ENCODE measurements at places on chromosomes 1 and 21.

DNA sequence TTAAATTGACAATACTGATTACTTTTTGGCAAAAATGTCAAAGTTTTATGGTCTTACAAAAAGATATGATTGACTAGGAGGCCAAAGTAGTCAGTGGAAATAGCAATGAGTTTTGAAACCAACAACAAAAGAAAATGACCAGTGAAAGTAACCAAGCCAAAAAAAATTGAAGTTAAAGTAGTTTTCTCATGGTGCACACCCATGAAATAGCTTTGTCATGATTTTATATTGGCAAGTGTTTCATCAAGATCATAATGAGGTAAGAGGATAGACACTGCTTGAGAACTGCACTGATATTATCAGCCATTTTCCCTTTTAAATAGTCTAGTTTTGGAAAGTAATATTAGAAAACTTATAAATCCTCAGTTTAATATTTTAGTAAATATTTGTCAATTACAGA lies 206.2 kb upstream of the ADAMTS5 start:
- no peak for DNase-seq

GRCh38 chr1:109909561-109909960 lies 1.1 kb upstream of the CSF1 start:
- no peak for DNase-seq

DNA sequence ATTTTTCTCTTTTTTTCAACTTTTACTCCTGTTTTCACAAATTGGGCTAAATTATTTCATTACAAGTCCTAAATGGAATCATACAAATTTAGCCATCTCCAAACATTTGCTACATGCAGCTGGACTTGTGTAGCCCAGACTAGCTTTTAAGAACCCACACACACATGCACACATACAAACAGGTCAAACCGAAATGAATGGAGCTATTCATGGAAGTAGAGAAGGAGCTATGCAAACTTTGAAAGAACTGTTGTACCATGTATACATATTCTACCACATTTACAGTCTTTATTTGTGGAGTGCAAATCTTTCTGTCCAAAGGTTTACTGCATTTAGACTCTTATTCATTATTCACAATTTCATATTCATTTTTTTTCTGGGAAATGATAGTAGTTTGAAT lies 189.1 kb upstream of the RNPC3 start:
- no peak for DNase-seq

DNA sequence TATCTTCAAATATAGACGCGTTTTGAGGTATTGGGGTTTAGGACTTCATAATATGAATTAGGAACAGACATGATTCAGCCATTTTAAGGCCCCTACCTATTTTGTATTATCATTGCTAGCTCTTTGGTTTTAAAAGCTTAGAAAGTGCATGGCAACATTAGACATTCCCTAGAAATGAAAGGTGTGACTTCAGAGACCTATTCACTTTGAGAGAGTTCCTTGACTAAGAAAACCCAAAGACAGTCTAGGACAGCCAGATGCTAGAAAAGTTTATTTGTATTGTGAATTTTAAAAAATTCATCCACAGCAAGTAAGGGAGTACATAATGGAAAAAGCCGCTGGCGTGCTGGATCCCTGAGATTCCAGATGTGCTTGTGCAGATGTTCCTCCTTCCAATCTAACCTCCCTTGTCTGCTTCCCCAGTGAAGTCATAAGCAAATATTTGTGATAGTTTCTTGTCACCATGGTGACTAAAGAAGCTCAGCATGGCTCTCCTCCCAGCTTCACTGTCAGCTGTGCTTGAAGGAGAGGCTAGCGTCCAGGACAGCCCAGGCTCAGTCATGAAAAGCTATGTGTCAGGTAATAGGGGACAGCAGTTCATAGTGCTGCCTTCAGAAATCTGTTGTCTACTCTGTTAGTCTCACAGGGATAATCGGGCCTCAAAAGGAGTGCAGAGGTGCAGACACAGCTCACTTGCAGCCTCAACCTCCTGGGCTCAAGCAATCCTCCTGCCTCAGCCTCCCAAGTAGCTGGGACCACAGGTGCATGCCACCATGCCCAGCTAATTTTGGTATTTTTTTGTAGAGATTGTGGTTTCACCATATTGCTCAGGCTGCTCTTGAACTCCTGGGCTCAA lies 34.8 kb downstream of the KPNA6 start:
- DNase-seq = no peak

- DNase-seq = peak; percentile 43
Observed at GRCh38 chr1:199054694-199055093, 415.9 kb downstream of the PTPRC start.

- no peak for DNase-seq
Observed at GRCh38 chr1:185208626-185209180, 51.7 kb downstream of the SWT1 start.

DNA sequence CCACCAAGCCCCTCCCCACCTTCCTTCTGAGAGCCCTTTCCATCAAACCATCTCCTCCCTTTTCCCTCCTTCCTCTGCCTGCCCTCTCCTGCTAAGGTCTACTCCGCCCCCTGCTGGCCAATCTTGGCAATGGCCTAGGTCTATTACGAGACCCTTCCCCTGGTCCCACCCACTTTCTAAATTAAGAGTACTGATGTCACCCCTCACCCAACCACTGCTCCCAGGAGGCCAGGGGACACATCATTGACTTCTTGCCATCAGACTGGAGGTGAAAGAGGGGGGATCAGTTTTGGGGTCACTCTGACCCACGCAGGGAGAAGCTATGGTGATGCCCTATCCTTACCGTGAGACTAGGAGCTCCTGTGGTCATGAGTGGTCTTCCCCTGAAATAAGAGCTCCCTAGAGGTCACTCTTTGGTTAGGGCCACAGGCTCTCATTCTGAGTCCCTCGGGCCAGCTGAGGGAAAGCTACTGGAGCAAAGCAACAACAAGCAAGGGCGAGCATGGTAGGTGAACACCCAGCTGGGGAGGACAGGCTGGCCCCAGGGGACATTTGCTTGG lies 34.6 kb upstream of the S100A7 start:
- DNase-seq = no peak

- DNase-seq = no peak
Observed at GRCh38 chr21:26597981-26598380, 24.9 kb upstream of the CYYR1 start.

- no peak for DNase-seq
Observed at GRCh38 chr1:55402671-55403464, 187.7 kb upstream of the USP24 start.

DNA sequence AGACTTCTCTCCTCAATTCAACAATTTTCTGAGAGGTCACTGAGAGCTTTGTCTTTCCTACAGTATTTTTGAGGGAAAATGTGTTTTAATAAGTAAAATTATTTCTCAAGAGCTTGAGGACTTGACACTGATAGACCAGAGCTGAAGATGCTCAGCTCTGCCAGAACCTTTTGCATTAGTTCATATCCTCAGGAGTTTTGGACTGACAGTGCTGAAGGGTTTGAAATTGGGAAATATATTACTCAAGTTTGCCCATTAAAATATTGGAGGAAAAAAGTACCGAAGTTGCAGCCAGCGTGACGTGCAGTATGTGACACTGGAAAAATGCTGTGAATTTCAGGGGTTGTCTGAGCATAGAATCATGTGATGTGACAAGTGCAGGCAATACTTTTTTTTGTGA lies 346.6 kb upstream of the DPYD start:
- DNase-seq = no peak

GRCh38 chr1:60547821-60548220 lies 474.3 kb upstream of the C1orf87 start:
- no peak for DNase-seq

- no peak for DNase-seq
Observed at GRCh38 chr1:168913711-168914463, 184.9 kb upstream of the DPT start.

- no peak for DNase-seq
Observed at GRCh38 chr1:156148216-156148615, 5.2 kb upstream of the SEMA4A start.

- no peak for DNase-seq
Observed at GRCh38 chr21:43273016-43273707, 104.4 kb downstream of the CRYAA start.

- no peak for DNase-seq
Observed at GRCh38 chr1:223179786-223180185, 36.7 kb upstream of the TLR5 start.

GRCh38 chr1:229251185-229251584 lies 19.7 kb upstream of the RAB4A start:
- DNase-seq = no peak

GRCh38 chr1:192010406-192010805 lies 147.9 kb upstream of the RGS18 start:
- DNase-seq = no peak

- DNase-seq = no peak
Observed at GRCh38 chr1:70948396-70949017, 99.1 kb downstream of the PTGER3 start.

DNA sequence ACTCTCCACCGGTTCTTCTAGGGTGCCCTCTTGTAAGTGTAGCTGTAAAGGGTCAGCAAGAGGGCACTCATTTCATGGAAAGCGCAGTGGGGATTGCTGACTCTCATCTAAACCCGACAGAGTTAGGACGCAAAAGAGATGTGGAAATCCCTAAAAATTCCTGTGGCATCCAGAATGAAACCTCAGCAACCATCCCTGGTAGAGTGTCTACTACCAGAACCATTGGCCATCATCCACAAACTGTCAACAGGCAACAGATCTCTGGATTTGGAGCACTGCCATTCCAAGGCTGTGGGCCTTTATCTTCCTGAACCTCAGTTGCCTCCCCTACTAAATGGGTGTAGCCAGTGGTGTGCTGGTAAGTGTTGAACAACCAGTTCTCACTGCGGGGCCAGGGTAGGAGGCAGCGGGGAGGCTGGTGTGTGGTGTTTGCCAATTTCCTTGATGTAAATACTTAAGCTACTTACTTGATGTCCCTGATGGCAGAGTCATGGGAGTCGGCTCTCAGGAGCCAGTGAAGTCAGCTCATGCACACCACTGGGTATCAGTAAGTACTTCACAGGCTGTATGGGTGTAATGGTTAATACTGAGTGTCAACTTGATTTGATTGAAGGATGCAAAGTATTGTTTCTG lies 195.8 kb downstream of the KAZN start:
- DNase-seq = no peak

DNA sequence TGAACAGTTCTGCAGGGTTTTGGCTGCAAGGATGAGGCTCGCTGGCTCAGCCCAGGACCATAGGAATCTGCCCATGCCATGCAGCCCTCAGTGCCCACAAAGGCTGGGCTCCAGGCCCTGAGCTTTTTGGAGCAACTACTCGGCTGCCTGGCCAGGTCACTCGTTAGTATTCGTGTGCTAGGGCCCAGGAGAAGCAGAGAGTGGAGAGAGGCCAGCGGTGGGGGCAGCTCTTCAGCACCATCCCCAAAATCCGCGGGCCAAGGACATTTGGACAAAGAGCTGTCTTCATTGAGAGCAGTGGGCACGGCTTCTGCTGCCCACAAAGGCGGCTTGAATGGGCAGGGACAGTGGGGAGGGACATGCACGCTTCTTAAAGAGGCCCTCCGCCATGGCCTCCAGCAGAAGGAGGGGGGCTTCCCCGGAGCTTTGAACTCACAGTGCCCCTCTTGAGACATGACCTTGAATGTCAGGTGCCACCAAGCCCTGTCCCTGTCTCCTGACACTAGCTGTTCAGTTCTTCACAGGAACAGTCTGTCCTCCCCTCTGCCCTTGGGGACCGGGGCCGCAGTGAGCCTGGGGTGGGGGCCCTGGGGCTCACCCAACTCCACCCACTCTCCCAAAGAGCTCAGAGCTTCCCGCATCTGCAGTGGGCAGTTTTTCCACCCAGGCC lies 106.1 kb upstream of the ARHGEF16 start:
- DNase-seq = no peak

DNA sequence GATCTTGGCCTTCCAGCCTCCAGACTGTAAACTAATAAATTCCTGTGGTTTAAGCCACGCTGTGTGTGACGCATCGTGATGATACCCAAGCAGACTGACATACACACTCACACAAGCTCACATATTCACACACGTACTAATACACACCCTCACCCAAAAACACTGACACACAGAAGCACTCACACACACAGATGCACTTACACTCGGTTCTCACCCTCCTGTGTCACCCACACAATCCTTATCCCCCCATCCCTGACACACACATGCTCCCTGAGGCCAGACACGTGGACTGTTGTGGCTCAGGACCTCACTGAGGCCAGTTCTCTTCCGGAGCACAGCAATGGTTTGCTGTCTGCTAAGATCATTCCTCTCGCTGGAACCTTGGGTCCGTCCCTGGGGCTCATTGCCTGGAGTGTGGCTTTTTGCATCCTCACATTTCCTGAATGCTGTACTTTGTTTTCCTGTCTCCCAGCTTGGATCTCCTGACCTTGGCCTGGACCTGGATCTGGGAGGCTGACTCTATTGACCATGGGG lies 76.9 kb upstream of the LYST start:
- DNase-seq = no peak

DNA sequence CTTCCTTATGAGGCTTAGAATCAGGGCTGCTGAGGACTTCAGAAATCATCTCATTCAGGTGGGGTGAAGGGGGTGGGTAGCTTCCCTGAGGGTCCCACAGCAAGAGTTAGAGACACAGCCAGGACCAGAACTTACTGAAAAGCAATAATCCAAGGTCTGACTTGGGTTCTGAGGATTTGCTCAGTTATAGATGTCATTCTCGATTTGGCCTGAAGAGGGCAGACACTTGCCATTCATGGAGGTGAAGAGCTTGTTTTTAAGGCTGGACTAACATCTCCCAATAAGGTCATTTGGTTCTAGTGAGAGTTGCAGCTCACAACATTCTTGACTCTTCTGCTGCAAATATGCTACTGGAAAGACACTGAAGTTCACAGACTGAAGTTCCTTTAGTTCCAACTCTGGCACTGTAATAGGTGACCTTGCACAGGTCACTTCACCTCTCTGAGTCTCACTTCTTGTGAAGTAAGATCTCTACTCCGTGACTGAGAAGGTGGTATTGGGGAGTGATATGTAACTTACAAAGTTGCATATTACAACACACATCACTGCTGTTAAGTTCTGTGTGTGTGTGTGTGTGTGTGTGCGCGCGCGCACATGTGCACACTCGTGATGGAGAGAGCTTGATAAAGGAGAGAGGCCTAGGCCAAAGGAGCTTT lies 69.8 kb upstream of the DIRAS3 start:
- DNase-seq = no peak

- DNase-seq = no peak
Observed at GRCh38 chr1:15958793-15959192, 17.1 kb downstream of the ZBTB17 start.

DNA sequence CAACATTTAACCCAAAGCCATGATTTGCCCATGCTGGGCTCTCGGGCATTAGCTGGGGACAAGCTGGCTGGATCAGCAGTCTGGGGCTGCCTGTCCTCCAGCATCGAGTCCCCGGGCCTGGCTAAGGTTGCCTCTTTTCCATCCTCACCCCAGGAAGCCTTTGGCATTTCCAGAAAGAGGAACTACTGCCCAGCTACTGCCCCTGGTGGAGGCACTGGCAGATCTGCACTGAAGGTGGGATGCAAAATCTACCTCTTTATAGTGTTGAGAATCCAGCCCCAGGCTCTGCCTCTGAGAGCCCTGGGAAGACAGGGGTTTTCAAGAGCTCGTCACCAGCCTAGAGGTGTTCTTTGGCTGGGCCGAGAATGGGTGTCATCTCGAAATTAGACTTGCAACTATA lies 635.9 kb downstream of the MATN1 start:
- no peak for DNase-seq
